ENCODE measurements at places on chromosomes 1 and 21.

DNA sequence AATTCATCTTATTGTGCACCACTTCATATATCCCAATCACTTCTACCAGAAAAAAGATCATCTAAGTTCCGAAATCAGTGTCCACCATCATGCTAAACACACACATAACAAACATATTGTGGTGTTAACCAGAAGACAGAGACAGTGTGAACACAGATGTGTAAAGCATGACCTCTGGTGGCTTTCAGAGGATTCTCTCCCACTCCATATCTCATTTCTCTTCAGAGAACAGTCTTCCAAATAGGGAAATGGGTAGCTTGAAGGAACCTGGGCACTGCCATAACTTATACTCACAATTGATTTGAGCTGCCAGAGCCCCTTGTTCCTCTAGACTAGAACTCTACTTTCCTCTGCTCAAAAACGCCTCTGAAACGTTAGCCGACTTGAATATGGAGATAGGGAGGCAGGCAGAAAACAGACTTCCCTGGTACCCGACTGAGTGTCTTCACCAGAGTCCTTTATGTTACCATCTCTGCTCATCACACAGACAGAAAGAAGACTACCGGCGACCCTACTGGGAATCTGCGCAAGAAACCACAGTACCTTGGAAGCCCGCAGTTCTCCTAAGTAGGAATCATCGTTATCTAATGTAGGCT, 1.8 kb upstream of the ELAPOR1 start:
- peaks cover 2% of the 10 kb centered on the region for H3K4me1 ChIP-seq
- no peak overlapping the region for H3K27ac ChIP-seq
- H3K36me3 ChIP-seq, result no peaks in the 10 kb centered on the region
- DNase-seq, result no peak
- peaks cover 2% of the 10 kb centered on the region for H3K27me3 ChIP-seq

DNA sequence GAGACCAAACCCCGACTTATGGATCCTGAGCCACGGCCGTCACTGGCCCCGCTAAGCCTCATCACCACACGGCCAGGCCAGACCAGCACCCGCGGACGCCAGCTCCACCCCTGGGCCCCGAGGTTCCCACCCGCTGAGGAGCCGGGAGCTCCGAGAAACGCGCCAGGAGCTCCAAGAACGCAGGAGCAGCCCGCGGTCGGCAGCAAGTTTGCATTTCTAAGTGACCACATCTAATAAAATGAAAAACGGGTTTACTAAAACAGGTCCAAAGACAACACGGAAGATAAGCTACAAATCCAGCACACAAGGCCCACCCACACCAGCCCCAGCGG, 8.1 kb upstream of the C1QTNF12 start:
- peaks cover 33% of the 10 kb centered on the region for H3K36me3 ChIP-seq
- no peaks in the 10 kb centered on the region for H3K4me1 ChIP-seq
- H3K27me3 ChIP-seq, result no peaks in the 10 kb centered on the region
- H3K4me3 ChIP-seq, result no peak overlapping the region
- H3K27ac ChIP-seq, result no peak overlapping the region

- H3K27ac ChIP-seq, result peak within 1 kb of the TSS; percentile 55
- H3K4me1 ChIP-seq, result no peaks in the 10 kb centered on the region
- no peak for DNase-seq
- no peaks in the 10 kb centered on the region for H3K27me3 ChIP-seq
- no peaks in the 10 kb centered on the region for H3K36me3 ChIP-seq
Measured at GRCh38 chr1:203765029-203765837, at the start of gene LAX1. Gene LAX1, plus strand, starts transcription at chr1:203765183. Its CDS starts 383 bp downstream, at chr1:203765566.

- no peak for DNase-seq
- H3K27ac ChIP-seq, result peak overlapping the region; percentile 42
- H3K27me3 ChIP-seq, result no peaks in the 10 kb centered on the region
- H3K36me3 ChIP-seq, result no peaks in the 10 kb centered on the region
- H3K4me1 ChIP-seq, result peaks cover 14% of the 10 kb centered on the region
Measured at GRCh38 chr1:185645686-185646085, 88.5 kb upstream of the HMCN1 start.

- no peaks in the 10 kb centered on the region for H3K36me3 ChIP-seq
- H3K27ac ChIP-seq, result no peak overlapping the region
- DNase-seq, result no peak
- H3K4me1 ChIP-seq, result peaks cover 42% of the 10 kb centered on the region
Measured at GRCh38 chr1:6577831-6578525, 1.8 kb upstream of the ZBTB48 start.
